ENCODE measurements at places on chromosomes 16 and 17.

DNA sequence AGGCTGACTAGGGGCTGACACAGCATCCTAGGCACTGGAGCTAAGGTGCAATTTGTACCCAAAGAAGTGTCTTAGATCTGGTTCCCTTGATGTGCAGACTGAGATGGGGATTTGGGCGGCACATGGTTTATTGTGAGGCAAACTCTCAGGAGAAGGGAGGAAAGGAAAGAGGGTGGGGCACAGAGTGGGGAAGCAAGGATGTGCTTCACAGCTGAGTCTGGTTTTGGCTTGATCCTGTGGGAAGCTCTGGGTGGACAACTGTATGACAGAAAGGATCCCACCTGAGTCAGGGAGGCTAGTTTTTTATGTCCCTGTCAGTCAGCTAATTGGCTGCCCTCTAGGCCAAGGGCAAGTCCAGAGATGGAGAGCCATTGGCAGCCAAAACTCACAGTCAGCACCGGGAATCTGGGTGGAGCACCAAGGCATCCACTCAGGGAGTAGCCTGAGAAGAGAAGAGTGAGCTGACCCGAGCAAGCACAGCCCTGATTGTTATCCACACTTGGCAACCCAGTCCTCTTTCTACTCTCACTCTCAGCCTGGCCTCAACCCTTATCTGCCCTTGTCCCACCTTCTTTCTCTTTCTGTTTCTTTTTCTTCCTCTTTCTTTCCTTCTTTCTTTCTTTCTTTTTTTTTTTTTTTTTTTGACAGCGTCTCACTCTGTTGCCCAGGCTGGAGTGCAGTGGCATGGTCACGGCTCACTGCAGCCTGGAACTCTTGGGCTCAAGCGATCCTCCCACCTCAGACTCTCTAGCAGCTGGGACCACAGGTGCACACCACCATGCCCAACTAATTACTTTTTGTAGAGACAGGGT lies 12.0 kb downstream of the ARL4D start:
- peaks cover 12% of the 10 kb centered on the region for H3K4me1 ChIP-seq
- H3K4me3 ChIP-seq, result no peak overlapping the region
- no peak for DNase-seq
- peaks cover 12% of the 10 kb centered on the region for H3K27me3 ChIP-seq
- no peaks in the 10 kb centered on the region for H3K36me3 ChIP-seq
- no peak overlapping the region for H3K27ac ChIP-seq

DNA sequence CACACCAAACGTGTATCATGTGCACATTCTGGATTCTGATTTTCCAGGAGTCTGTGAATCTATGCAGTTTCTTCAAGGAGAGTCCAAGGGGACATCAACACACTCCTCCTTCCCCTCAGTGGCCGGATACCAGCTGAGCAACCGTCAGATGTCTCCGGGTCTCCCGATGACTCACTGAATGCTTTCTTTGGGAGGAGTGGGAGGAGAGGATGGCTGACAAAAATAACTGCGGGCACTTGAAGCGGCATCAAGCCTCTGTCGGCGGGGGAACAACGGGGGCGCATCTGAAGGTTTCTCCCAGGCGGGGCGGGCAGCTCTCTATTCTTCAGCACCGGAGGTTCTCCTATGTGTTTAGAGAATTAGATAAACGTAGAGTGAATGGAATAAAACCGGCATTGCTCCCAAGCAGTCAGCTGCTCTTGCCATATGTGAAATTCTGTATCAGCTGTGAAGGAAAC lies 24.6 kb upstream of the LRRC75A start:
- H3K4me3 ChIP-seq, result peak overlapping the region; percentile 38
- peaks cover 11% of the 10 kb centered on the region for H3K4me1 ChIP-seq
- H3K36me3 ChIP-seq, result no peaks in the 10 kb centered on the region
- peaks cover 24% of the 10 kb centered on the region for H3K27me3 ChIP-seq
- DNase-seq, result peak; percentile 47

DNA sequence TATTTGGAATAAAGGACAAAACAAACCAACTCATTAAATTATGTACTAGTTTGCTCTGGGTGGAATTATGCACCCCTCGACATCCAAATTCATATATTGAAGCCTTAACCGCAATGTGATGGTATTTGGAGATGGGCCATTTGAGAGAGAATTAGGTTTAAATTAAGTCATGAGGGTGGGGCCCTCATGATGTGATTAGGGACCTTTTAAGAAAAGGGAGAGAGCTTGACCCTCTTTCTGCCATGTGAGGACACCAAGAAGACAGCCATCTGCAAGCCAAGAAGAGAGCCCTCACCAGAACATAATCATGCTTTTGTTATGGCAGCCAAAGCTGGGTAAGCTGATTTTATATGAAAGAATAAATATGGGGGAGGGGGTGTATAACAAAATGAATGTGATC lies 2.0 kb downstream of the C16orf87 start:
- H3K27ac ChIP-seq, result peak overlapping the region; percentile 98
- H3K36me3 ChIP-seq, result no peaks in the 10 kb centered on the region
- peak overlapping the region; percentile 97 for H3K4me3 ChIP-seq

- H3K27ac ChIP-seq, result no peak overlapping the region
- H3K27me3 ChIP-seq, result no peaks in the 10 kb centered on the region
- H3K36me3 ChIP-seq, result no peaks in the 10 kb centered on the region
- DNase-seq, result no peak
- H3K4me3 ChIP-seq, result no peak overlapping the region
Measured at GRCh38 chr17:54861471-54861983, 39.1 kb upstream of the TOM1L1 start.

DNA sequence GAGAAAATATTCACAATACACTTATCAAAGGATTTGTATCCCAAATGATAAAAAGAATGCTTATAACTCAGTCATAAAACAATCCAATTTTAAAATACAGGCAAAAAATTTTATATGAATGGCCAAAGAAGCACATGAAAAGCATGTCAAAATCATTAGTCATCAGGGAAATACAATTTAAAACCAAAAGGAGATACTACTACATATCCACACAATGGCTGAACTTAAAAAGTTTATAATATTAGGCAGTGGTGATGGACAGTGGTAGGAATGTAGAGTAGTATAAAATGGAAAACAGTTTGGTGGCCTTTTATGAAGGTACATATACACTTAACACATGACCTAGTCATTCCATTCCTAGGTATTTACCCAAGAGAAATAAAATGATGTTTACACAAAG lies 12.2 kb downstream of the CMC2 start:
- peak overlapping the region; percentile 54 for H3K27ac ChIP-seq
- DNase-seq, result no peak
- peaks cover 4% of the 10 kb centered on the region for H3K36me3 ChIP-seq

DNA sequence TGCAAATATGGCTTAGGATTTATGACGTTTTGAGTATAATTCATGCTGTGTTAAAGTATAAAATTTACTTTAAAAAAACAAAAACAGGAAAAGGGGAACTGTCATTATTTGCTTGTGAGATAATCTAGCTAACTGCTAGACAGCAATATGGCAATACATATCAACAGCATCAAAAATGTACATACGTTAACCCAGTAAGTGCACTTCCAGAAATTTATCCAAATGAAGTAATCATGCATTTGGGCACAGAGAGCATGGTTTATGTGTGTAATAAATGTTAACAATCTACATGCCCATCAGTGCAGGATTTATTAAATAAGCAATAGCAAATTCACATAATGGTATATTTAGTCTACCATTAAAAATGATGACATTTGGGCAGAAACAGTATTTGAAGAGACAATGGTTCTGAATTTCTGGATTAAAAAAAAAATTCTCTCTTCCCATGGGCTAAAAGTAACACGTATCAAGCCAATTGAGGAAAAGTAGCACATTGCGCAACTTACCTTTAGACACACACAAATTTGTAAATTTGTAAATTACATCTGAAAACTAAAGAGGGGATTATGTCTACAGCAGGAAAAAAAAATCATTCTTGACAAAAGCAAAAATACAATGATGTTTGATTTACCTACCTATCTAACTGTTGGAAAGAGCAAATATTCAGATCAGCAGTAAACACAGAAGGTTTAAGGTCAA lies 80.2 kb downstream of the CACNG1 start:
- H3K27ac ChIP-seq, result no peak overlapping the region
- H3K36me3 ChIP-seq, result peaks cover 23% of the 10 kb centered on the region
- H3K27me3 ChIP-seq, result no peaks in the 10 kb centered on the region
- no peaks in the 10 kb centered on the region for H3K4me1 ChIP-seq
- DNase-seq, result no peak

DNA sequence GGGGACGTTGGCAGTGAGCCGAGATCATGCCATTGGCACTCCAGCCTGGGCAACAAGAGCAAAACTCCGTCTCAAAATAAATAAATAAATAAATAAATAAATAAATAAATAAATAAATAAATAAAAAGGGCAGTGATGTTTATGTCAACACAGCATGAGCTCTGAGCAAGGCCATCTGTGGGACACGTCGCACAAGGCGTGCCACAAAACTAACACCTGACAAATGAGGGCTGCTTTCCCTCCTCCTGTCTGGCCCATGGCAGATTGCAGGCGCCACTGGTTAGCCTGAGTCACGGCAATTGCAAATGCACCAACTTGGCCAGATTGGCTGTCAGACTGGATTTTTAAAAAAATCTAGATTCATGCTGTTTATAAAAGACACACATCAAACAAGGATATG lies 25.9 kb upstream of the SPNS3 start:
- DNase-seq, result no peak
- peaks cover 3% of the 10 kb centered on the region for H3K4me1 ChIP-seq
- no peak overlapping the region for H3K27ac ChIP-seq
- H3K36me3 ChIP-seq, result no peaks in the 10 kb centered on the region

DNA sequence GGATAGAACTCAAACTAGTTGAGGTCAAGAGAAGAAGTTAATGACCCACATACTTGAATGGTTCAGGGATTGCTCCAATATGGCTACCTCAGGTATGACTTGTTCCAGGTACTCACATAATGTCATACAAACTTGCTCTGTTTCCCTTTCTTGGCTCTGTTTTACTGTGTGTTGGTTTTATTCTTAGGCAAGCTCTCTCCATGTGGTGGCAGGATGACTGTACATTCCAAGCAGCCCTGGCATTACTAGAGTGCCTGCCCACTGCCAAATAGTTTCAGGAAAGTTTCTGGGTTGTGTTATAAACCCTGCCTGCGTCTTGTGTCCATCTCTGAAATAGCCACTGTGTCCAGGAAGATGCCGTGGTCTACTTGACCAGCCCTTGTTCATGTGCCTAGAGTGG lies 476.8 kb downstream of the SHISA9 start:
- no peak overlapping the region for H3K4me3 ChIP-seq
- H3K27me3 ChIP-seq, result no peaks in the 10 kb centered on the region
- DNase-seq, result no peak
- H3K27ac ChIP-seq, result no peak overlapping the region
- H3K36me3 ChIP-seq, result no peaks in the 10 kb centered on the region

- H3K36me3 ChIP-seq, result no peaks in the 10 kb centered on the region
- peaks cover 58% of the 10 kb centered on the region for H3K4me1 ChIP-seq
- peak overlapping the region; percentile 45 for H3K27ac ChIP-seq
Measured at GRCh38 chr17:55437159-55437605, 15.5 kb upstream of the MMD start.

- H3K4me1 ChIP-seq, result peaks cover 9% of the 10 kb centered on the region
- H3K27ac ChIP-seq, result no peak overlapping the region
- H3K4me3 ChIP-seq, result no peak overlapping the region
- H3K27me3 ChIP-seq, result no peaks in the 10 kb centered on the region
Measured at GRCh38 chr16:27429981-27430441, 28.0 kb downstream of the IL21R start.

DNA sequence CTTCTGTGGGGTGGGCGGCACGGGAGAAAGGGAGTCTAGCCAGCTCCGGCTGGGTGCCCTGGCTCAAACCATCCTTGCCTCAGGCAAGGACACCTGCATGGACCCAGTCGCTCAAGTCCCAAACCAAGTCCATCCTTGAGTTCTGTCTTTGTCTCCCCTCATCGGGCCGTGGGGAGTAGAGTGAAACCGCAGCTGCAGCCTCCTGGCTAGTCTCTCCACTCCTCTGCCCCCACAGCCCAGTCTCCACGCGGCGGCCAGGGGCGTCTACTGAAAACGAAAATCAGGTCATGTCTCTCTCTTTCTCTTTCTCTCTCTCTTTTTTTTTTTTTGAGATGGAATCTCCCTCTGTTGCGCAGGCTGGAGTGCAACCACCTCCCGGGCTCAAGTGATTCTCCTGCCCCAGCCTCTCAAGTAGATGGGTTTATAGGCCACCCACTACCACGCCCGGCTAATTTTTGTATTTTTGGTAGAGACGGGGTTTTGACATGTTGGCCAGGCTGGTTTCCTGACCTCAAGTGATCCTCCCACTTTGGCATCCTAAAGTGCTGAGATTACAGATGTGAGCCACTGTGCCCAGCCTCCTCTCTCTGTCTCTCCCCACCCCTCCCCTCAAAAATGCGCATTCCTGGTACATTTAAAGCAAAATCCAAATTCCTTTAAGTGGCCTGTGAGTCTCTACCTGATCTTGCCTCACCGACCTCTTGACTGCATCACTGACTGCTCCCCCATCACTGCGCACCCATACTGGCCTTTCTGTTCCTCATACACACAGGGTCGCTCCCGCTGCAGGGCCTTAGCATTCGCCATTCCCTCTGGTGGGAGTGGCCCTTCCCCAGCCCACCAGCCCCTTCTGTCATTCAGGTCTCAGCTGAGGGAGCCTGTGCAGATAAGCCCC lies 17.7 kb upstream of the RMI2 start:
- H3K36me3 ChIP-seq, result peaks cover 5% of the 10 kb centered on the region
- H3K4me3 ChIP-seq, result no peak overlapping the region
- H3K27ac ChIP-seq, result peak overlapping the region; percentile 89
- H3K27me3 ChIP-seq, result no peaks in the 10 kb centered on the region

DNA sequence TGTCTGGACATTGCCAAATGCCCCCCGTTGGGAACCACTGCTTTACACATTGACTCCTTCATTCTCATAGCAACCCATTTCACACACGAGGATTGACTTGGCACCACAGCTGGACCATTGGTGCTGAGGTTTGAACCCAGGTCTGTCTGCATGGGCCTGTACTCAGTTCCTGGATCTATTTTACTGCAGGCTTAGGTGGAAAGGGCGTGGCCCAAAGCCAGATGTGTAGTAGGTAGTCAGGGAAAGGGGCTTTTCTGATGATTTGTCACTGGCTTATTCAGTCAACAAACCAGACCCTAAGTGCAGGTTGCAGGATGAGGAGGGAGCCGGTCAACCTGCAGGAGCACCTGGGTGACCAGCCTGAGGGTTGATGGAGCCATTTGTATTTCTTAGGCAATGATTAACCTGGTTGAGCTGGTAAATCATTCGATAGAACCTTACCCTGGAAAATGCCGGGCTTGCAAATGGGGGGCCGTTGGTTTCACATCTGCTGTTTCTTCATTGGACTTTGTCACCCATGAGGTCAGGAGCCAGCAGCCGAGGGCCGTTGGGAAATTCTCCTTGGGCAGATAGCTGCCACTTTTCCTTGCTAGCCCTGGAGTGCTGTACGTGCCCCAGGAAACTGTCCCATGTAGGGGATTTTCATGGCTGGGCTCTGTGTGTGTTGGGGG lies 104.4 kb downstream of the CMIP start:
- no peaks in the 10 kb centered on the region for H3K27me3 ChIP-seq
- H3K4me3 ChIP-seq, result no peak overlapping the region
- no peaks in the 10 kb centered on the region for H3K36me3 ChIP-seq
- H3K4me1 ChIP-seq, result peaks cover 13% of the 10 kb centered on the region

DNA sequence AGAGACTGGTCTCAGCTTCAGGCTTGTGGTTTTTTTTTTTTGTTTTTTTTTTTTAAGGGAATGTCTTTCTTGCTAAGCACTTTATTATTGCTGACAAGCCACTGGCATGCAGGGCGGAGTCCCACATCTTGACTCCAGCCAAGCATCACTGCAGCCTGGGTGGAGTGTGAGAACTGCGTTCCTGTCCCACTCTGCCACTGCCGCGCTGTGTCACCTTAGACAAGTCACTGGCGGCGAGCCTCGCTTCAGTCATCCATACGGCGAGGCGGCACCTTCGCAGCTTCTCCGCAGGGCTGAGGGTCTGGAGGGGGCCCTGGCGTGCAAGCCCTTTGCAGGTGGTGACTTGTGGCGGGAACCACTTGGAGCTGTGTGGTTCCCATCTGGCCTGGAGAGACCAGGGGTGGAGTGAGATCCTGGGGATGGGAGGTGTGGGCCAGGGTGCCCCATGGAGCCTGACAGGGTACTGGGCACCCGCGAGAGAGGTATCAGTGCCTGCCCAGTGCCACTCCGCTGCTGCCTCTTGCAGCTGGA lies 99.1 kb upstream of the CIBAR2 start:
- no peak overlapping the region for H3K4me3 ChIP-seq
- H3K36me3 ChIP-seq, result no peaks in the 10 kb centered on the region
- no peak overlapping the region for H3K27ac ChIP-seq

Measured in mesothelial cell of epicardium (in vitro differentiated cells).